ENCODE measurements at places on chromosomes 3 and 15.

GRCh38 chr3:54071601-54072000, 50.8 kb upstream of the CACNA2D3 start:
- no peak for DNase-seq

- no peak for DNase-seq
These were observed 45.7 kb downstream of the WDR76 start for GRCh38 chr15:43872416-43873020.

DNA sequence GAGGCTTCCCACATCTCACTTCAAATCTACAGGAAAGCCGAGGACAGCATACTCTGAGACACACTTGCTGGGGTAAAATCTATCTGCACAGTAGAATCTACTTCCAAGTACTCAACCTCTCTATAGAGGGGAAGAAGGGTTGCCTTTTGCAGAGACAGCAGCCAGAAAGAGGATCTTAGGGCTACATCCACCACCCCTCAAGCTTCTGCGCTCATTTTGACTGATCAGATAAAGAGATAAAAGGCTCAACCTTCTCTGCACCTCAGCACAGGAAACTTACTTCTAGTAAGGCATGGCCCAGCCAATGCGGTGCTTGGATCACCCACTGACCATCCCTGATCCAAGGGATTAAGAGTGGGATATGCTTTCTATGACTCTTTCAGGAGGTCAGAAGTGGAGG, 6.9 kb upstream of the SLC9A9 start:
- no peak for DNase-seq

GRCh38 chr3:174089592-174089991, 692.0 kb downstream of the NLGN1 start:
- DNase-seq: no peak

- DNase-seq: no peak
These were observed 91.1 kb upstream of the IL12A start for GRCh38 chr3:159897331-159898075.

DNA sequence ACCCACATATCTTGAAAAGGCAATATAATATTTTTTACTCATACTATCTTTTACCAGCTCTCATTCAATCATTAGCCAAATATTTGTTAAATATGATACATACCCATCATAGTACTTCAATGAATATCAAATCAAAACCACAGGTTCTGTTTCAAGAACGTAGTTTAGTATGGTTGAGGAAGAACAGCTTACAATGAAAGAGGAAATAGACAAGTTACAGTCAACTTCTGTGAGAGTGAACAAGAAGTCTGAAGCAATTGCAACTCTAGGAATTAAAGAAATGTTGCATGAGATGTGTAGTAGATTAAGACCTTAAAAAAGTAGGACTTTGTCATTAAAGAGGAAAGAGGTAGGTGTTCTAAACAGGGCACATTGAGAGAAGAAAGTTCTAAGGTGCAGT, 9.3 kb downstream of the BCHE start:
- DNase-seq: no peak

DNA sequence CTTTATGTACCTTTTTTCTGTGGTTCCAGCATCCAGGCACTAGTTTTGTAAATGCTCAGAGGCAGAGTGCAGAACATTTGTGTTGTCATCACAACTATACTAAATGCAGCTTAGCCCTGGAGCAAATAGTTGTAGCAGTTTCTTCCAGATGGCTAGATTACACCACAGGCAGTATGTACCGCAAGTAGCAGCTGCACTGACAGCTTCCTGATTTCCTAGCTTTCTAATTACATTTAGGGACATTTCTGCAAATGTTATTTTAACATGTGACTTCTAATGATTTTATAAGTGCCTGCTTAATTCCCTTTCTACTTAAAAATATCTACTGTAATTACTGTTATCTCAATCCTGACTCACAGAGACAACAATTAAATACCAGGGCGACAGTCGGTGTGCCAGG, 106.5 kb downstream of the NR2E3 start:
- no peak for DNase-seq

- DNase-seq: no peak
These were observed 239.3 kb upstream of the GBE1 start for GRCh38 chr3:82000773-82001172.

- no peak for DNase-seq
These were observed 277.5 kb upstream of the AGTR1 start for GRCh38 chr3:148420242-148420641.

DNA sequence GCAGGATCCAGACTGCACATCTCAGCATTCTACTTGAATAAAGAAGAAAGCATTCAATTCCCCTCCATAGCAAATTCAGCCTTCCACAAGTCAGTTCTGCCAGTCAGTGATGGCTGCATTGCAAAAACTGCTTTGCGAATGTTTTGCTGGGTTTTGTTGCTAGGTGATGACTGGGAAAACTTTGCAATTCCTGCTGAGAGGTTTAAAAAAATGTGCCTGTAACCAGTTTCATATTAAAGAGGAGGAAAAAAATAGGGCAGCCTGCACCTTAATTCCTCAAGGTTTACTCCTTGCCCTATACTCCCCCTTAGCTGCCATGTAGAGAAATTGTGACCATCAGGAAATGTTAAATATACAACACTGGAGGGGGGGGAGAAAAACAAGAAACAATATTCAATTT, 225.6 kb upstream of the ATP11B start:
- no peak for DNase-seq

Measured in stimulated activated CD4-positive, alpha-beta T cell treated with anti-CD3 and anti-CD28 coated beads, Interleukin-4, amount 100 ng/mL, for 4 hours (primary cell).